NCI-H187 treated with DMSO at 0.1 percent for 48 hours (cell line): ENCODE measurements at places on chromosomes 3 and 15.

DNA sequence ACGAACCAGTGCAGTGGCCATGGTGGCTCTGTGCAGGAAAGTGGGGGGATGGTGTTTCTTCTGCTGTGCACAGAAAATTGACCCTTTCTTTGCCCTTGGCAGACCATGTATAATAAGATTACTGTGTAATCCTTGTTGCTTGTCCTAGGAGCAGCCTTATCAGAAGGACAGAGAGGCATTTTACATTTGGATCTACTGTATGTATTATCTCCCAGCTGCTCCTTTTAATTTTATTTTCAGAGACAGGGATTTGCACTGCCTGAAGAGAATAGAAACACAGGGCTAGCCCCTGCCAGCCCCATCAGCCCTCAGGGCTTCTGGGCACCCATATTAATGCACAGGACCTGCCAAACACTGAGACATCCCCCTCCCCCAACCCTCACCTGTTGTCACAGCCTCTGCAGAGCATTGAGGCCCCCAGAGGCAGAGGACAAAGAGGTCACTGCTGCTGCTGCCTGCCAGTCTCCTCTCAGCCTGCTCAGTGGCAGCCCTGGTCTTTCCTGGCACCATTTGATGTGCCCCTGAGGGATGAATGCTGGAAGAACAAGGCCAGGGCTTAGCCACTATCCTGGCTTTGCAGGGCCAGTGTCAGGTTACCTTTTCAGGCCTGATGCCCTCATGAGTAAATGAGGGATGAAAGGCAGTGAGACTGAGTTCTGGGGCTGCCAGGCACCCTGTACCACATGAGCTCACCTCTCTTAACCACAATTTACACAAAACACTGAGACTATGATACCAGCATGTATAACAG, 533.4 kb downstream of the NTRK3 start:
- no peak for DNase-seq

GRCh38 chr3:62987721-62988120, 112.5 kb upstream of the CADPS start:
- DNase-seq = no peak

DNA sequence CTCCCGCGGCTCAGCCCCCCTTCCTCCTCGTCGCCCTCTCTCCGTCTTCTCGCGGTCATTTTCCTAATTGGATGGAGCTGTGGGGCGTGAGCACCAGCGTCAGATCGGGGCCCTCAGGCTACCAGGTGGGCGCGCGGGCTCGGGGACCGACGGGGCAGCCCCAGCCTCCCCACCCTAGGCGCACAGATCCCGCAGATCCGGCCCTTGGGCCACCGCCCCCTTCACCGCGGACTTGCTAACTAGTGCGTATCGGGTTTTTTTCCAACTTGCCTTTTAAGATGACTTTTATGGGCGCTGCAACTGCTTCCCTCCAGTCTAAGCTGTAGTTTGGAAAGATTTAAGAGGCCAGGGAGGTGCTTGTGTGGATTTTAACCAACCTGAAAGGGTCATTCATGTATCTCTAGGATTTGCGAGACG, 1.3 kb downstream of the ZNF710 start:
- no peak for DNase-seq

- peak; percentile 4 for DNase-seq
These were observed 26.4 kb upstream of the ATP8B4 start for GRCh38 chr15:50145451-50145872.

GRCh38 chr3:14481018-14481645, 59.0 kb downstream of the GRIP2 start:
- DNase-seq = no peak

DNA sequence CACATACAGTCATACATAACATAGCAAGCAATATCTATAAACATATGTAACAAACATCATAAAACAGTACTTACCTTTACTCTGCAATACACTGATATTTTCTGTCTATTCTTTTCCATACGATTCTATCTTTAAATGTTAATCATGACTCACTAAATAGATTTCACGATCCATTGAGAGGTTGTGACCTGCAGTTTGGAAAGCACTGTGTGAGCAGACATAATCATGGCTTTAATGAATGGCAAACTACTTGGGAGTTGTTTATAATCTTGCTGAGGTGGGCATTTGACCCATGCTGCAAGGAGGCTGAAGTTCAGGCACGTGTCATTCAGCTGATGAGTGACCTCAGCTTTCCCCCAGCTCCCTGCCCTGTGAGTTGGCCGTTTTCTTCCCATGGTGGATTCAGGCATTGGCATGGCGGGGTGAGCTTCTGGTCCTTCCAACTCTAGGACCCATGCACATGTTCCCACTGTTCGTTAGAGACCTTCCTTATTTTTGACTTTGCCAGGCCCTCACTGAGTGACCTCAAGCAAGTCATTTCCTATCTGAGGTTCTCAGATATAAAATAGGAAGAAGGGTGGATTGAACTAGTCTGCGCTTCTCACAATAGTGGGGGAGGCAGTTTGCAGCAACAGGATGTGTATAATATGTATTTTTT, 41.7 kb downstream of the PAQR5 start:
- no peak for DNase-seq

- DNase-seq = no peak
These were observed 75.7 kb upstream of the PRR23C start for GRCh38 chr3:139120086-139121056.

- no peak for DNase-seq
These were observed 210.8 kb upstream of the ARHGEF26 start for GRCh38 chr3:153910387-153910786.

GRCh38 chr15:73969151-73969759, 22.8 kb downstream of the STOML1 start:
- DNase-seq = no peak

- no peak for DNase-seq
These were observed 282.6 kb upstream of the MCTP2 start for GRCh38 chr15:93948726-93949125.

- DNase-seq = no peak
These were observed 41.4 kb downstream of the NTRK3 start for GRCh38 chr15:88215066-88215648.

DNA sequence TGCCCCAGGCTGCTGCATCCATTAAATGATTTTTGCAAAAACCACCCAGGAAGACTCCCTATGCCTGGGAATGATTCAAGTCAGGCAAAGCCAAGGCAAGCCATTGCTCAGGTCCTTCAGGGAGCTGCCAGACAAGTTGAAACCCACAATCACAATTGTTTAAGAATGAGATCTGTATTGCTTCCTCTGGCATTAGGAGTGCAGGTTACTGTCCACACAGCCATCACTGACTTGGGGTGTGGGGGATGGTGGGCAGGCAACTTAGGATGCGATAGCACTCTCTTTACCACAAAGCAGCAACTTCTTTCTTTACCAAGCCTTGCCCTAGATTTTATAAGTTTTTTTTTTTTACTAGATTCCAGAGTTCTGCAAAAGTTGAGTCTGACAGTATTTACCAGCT, 15.0 kb upstream of the IL20RB start:
- DNase-seq = no peak

DNA sequence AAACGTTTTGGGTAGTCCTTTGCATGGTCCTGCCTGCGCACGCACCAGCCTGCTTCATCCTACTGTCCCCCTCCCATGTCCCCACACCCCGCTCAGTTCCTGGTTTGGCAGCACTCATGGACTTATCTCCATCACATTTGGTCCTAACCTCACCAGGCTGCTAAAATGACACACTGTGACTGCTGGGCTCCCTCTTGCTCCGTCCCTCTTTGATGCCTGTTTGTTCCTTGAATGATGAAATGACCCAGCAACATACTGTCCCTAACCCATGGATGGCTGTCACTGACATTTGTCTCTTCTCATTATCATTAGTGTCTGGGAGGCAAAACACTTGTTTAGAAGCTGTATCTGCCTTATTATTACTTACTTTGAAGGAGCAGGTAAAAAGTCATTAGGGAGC, 80.5 kb downstream of the CHDH start:
- no peak for DNase-seq

DNA sequence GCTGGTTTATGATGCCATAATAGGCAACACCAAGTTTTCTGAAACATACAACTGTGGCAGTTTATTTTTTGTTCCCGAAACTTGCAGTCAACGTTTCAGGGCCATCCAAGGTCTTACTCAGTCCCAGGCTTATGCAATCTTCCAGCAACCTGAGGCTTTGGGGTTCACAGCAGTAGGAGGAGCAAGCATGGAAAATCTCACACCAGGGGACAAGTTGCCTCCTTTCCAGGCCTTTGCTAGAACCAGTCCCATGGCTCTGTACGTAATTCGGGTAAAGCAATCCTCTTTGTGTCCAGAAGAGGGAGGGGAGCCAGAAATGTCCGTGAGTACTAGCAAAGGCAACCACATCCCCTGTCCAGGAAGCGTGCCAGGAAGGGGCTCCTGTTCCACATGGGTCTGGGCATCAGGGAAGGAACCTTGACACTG, 4.7 kb upstream of the FAM240A start:
- DNase-seq = no peak

- DNase-seq = no peak
These were observed 570.0 kb upstream of the NR2F2 start for GRCh38 chr15:95760508-95760907.

DNA sequence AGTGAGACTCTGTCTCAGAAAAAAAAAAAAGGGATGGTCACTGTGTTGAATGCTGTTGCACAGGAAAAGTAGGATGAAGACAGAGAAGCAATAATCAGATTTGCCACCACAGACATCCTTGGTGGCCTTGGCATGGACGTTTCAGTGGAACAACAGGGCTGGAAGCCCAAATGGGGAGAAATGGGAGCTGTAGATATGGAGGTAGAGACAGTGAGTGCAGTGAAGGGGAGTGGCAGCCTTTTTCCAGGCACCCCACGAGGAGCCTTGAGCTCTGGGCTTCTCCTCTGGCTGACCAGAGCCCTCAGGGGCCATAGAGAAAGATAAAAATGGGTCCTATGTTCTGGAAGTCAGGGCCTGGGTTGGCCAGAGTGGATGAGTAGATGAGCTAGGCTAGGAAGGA, 12.3 kb upstream of the DOCK3 start:
- no peak for DNase-seq

DNA sequence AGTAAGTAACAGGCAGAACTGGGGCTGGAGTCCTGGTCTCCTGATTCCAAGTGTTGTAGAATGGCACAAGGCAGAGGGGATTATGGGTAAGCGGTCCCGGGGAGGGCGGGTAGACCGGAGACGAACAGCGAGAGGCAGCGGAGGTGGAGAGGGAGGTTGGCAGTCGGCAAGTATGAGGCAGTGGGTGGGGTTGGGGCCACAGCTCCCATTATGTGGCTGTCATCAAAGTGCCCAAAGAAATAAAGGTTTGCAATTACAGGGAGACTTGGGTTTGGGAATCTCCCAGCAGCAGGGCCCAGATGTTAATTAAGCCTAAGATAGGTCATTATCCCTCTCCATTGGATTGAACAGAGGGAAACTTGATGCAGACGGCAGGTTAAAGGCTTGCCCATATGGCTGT, 16.9 kb downstream of the FAM43A start:
- DNase-seq = no peak
